ENCODE measurements at places on chromosomes 3 and 15. TPM values are rescaled to one million over a fixed set of nuclear protein-coding genes. Genes with fewer than 3 reads are reported as not detected.

TMEM158 gene
- total RNA-seq, result 2.5 TPM

GRCh38 chr3:16378920-16379319 is 113.9 kb downstream of the OXNAD1 start:
- no peak for DNase-seq

GOLGA8N gene
- 0.45 TPM for total RNA-seq

- DNase-seq, result no peak
Observed at GRCh38 chr15:51135276-51135675, 40.6 kb upstream of the TNFAIP8L3 start.

GRCh38 chr15:70576696-70577095 is 186.7 kb downstream of the UACA start:
- no peak for DNase-seq

SLC22A13 gene
- 3.5 TPM for total RNA-seq

GRCh38 chr3:35484929-35485530 is 154.3 kb upstream of the ARPP21 start:
- DNase-seq, result no peak

GRCh38 chr15:25796395-25796794 is 66.7 kb downstream of the ATP10A start:
- DNase-seq, result no peak

UBE2E2 gene
- total RNA-seq, result 19.1 TPM

DNA sequence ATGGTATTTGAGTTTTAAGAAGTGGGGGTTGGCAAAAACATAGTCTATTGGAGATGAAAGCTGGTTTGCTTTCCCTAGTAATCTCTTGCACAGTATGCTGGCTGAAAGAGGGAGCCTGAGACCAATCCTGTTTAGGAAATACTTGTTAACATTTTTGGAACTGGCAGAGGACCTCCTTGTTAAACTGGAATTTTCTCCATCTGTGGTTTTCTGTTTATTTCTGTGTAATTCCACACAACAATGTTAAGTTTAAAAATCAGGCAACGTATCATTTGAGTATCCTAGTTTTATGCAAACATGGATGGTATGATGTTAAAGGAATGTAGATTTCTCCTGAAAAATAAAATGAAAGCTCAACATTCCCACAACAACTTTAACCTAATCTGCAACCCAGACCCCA is 536.0 kb upstream of the TBL1XR1 start:
- no peak for DNase-seq

- DNase-seq, result no peak
Observed at GRCh38 chr3:29265509-29266072, 15.3 kb upstream of the RBMS3 start.

GRCh38 chr15:52523192-52523591 is 5.5 kb downstream of the MYO5A start:
- no peak for DNase-seq

- no peak for DNase-seq
Observed at GRCh38 chr3:63635186-63635585, 17.3 kb upstream of the SNTN start.

EPHA3 gene
- total RNA-seq, result 28.8 TPM

Data from Calu3 (cell line).